Activated naive CD4-positive, alpha-beta T cell treated with anti-CD3 and anti-CD28 coated beads, Interleukin-2, amount 50 U/mL, for 16 hours (primary cell): ENCODE measurements at places on chromosomes 12 and 14.

DNA sequence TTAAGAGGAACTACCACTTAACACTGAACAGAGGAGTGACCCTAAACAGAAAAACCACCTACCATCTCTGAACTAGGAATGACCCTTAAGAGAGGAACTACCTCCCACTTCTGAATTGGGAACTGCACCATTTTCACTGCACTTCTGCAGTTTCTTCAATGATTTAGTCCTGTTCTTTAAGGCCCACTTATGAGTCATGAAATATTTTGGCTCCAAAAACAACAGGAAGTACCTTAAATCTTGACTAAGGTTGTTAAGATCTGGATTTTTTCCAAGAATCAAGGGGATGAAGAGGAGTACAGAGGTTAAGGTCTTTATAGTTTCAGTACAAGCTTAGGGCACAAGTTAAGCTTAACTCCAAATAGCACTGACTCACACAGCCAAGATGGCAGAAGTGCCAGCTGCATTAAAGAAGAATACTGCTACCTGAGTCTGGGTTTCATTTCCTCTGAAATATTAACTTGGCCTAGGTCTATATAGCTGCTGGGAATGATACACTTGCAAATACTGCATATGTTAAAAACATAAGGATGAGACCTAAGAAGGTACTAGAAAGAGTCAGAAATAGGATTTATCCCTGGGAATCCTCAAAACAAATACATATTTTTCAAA, 4.2 kb downstream of the NPC2 start:
- no peak for DNase-seq

- no peak for DNase-seq
These were observed 120.7 kb upstream of the MYL2 start for GRCh38 chr12:111041091-111041490.

GRCh38 chr14:100222224-100223093, 16.5 kb upstream of the YY1 start:
- DNase-seq = no peak

DNA sequence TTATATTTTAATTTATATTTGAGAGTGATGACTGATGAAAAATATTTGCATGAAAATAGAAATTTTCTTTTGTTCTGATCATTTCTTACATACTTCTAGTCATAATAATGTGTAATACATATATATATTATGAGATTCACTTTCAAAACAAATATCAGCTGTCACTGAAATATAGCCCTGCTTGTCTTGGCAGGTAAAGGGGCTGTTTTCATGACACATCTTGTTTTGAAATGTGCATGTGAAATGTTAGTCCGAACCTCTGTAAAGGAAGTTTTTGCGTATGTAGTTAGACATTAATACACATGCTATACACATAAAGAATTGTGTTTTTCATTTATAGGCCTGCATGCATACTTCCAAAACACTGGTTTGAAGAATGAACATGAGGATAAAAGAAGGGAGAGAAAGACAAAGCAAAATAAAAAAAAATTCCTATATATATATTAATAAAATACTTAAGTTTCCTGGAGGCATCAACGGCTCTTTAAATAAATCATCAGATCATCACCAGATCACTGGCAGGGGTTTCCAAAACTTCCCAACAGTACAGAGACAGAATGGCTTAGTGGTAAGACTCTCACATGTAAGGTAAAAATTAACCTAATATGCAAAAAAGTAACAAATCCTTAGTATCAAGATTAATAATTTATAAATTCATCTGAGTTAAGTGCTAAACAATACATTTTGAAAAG, 60.1 kb downstream of the SEL1L start:
- no peak for DNase-seq
